ENCODE measurements at places on chromosomes 7 and 10.

DNA sequence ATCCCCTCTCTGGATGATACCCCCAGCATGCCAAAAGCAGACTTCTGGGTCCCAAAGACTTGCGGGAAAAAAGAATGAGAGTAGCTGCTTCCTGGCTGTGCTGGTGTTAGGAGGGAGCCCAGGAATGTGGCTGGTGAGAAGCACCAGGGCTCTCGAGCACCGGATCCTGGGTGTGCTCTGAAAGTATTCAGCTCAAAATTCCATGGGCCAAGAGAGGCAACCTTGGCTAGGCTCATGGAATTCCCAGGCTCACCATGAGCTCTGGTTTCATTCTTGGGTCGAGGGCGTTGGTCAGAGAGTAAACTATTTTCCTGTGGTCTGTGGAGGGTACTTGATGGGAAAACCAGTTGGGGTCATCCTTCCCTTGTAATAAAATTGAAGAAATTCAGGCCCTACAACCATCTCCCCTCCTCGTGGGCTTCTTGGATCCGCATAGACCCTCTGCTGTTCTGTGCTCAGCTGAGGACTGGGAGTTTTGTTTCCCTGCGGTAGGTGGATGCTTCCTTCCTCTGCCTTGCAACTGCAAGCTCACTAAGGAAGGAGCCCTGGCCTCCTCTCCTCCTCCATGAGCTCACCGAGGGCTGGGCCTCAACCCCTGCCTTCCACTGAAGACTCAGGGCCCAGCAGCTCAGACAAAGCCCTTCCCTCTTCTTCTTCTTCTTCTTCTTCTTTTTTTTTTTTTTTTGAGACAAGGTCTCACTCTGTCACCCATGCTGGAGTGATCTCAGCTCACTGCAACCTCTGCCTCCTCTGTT lies 34.5 kb upstream of the AQP1 start:
- DNase-seq, result no peak

DNA sequence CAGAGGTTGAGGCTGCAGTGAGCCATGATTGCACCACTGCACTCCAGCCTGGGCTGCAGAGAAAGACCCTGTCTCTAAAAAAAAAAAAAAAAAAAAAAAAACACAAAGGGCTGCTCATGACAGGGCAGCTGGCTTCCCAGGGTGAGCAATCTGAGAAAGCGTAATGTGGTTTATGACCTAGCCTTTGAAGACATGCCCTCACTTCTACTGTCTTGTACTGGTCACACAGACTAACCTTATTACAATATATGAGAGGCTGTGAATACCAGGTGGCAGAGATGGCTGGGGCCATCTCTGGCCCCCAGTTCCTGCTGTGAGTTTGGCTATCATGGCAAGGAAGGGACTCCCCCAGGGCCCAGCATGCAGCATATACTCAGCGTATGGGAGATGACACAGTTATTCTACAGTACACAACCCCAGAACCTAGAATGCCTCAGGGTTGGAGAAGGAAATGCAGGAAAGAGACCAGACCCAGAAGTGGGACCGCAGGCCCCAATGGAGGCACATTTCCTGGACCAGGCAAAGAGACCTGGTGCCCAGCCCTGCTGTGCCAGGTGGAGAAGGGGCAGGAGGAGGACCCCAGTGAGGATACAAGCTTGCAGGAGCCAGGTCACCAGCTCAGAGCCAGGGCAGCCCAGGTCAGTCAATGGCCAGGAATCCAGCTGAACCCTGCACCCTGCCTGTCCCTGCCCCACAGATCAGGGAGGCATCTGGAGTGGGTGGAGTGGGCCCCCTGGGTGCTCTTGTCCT lies 26.3 kb downstream of the NPTX2 start:
- no peak for DNase-seq

DNA sequence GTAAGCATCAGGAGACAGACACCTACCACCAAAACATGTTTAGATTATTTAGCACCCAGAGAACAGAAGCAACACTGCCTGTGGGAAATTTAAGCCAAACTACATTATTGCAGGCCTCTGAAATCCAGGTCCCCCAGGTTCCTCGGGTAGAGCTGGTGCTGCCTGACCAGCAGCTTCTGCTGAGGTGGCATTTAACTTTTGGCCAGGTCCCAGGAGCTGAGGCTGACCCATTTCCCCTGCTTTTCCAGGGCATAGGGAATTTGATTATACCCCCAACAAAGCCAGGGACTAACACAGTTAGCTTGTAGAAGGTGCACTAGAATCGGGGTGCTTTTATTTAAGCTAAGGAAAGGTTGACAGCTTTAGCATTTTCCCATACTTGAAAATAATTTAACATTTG lies 4.7 kb downstream of the LRRC4 start:
- no peak for DNase-seq

- DNase-seq, result no peak
These were observed 15.1 kb downstream of the CPA1 start for GRCh38 chr7:130395421-130395820.

GRCh38 chr7:51472873-51473272 lies 156.3 kb upstream of the COBL start:
- DNase-seq, result no peak

GRCh38 chr10:90960355-90960814 lies 39.5 kb upstream of the ANKRD1 start:
- no peak for DNase-seq

DNA sequence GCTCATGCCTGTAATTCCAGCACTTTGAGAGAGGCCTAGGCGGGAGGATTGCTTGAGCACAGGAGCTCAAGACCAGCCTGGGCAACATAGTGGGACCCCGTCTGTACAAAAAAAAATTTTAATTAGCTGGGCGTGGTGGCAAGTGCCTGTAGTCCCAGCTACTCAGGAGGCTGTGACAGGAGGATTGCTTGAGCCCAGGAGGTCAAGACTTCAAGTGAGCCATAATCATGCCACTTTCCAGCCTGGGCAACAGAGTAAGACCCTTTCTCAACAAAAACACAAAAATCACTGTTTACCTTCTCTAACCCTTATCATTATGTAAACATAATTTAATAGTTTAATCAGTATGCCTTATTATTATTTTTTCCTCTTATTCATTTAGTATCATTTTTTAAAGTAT lies 44.5 kb downstream of the GBF1 start:
- no peak for DNase-seq

DNA sequence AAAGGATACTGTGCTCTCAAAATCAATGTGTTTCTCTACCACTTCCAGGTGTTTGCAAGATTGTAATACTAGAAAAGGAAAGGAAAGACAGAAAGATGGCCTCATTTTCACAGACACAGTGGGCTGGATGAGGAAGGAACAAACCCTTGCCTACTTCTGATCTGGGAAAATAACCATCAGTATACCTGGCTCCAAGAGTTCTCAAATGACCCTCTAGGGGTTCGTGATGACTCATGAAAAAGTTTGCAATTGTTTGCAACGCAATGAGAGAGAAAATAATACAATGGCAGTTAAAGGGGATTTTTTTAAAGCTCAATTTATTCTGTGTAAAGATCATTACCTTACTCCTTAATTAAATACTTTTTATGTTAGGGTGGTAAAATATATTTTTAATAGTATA lies 197.6 kb upstream of the INHBA start:
- DNase-seq, result no peak

DNA sequence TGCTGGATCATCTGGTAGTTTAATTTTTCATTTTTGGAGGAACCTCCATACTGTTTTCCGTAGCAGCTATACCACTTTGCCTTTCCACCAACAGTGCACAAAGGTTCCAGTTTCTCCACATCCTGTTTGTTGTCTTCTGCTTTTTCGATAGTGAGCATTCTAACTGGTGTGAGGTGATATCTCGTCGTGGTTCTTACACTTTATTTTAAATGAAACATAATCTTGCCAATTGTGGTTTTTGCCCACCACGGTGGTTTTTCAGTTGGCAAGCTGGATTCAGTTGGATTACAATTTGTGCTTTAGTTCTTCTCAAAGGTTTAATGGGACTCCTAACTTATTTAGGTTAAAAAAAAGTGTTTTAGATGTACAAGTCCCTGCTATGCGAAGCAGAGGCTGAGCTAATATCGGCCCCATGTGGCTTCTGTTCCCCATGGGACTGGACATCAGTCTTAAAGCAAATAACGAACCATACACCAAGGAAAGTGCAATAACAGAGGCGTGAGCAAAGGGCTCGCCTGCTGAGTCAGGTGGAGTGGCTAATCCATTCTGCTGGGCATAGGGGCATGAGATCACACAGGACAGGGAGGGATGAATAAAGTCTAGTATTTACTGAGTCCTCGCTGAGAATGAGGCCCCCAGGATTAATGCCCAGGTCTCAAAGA lies 153.6 kb downstream of the AOAH start:
- DNase-seq, result no peak
